Naive thymus-derived CD8-positive, alpha-beta T cell (primary cell): ENCODE measurements at places on chromosomes 11 and 22. TPM values are rescaled to one million over a fixed set of nuclear protein-coding genes. Genes with fewer than 3 reads are reported as not detected.

Gene TEX12
- total RNA-seq: not detected

Gene SCN4B
- total RNA-seq: not detected

- DNase-seq: no peak
Observed at GRCh38 chr22:46592390-46592872, 27.8 kb upstream of the GRAMD4 start.

DNA sequence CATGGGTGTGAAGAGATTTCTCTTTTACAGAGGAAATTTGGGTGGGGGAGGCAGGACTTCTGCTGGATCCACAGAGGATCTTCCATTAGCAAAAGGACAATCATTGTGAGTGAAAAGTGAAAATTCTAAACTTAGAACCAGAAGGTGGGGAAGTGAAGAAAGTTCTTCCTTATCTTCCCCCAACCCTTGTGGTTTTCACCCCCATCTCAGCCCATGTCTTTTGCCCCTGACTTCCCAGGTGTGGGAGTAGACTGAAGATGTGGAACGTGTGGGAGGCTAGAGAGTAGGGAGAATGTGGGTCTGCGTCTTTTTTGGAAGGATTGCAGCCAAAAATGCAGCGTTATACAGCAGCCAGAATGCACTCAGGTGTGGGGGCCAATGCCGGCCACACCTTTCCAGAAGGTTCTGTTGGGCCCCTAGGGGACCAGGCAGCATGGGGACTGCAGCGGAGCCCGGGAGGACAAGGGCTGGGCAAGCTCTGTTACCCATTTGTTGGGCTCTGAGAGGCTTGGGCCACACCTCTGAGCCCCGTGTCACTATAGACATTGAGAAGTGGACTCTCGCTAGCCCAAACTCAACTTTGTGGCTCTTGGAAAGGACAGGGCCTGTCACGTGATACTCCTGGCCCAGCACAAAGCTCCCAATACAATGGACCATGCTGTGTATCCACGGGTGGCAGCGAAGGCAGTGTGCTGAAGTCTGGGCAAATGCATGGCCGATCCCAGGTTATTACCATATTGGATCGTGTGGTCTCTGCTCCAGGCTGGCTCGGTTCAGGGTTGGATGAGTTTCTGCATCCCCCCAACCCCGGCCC lies 32.8 kb upstream of the LINC01488 start:
- no peak for DNase-seq
